CD14-positive monocyte (primary cell): ENCODE measurements at places on chromosomes 11 and 22.
A peak's percentile ranks its signal among the peaks of the same experiment; 100 is the strongest.

DNA sequence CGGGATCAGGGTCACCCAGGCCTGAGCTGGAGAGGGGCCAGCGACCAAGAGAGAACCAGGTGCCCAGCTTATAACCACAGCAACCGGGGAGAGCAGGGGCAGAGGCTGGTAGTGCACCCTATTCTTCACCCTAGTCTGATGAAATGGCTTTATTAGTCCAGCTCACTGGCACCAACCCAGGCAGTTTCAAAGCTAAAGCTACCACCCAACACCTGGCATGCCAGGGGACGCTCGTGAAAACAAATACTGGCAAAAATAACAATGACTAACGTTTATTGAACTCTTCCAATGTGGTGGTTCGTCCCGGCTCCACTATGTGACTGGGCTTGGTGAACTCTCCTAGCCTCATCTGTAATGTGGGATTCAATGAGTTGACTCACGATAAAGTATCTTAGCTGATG is 30.6 kb downstream of the SCGB1A1 start:
- H3K4me1 ChIP-seq: peaks cover 21% of the 10 kb centered on the region
- no peak overlapping the region for H3K4me3 ChIP-seq
- H3K27me3 ChIP-seq: no peaks in the 10 kb centered on the region
- H3K27ac ChIP-seq: no peak overlapping the region
- no peak for DNase-seq

DNA sequence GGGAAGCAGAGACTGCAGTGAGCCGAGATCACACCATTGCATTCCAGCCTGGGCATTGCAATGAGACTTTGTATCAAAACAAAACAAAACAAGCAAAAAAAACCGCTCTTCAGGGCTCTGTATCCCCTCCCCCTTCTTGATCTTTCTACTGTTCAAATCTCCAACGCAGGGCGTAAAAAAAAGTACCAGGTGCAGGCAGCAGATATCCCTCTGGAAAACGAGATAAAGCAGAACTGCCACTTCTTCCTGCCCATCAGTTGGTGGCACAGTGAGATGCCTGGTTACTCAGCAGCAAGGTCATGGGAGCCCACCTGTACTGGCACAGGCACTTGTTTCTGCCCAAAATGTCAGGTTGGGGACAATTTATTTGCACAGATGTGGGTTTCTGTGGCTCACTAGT is 11.2 kb downstream of the CCS start:
- H3K27me3 ChIP-seq: no peaks in the 10 kb centered on the region
- no peak for DNase-seq
- peaks cover 45% of the 10 kb centered on the region for H3K36me3 ChIP-seq
- no peak overlapping the region for H3K27ac ChIP-seq

DNA sequence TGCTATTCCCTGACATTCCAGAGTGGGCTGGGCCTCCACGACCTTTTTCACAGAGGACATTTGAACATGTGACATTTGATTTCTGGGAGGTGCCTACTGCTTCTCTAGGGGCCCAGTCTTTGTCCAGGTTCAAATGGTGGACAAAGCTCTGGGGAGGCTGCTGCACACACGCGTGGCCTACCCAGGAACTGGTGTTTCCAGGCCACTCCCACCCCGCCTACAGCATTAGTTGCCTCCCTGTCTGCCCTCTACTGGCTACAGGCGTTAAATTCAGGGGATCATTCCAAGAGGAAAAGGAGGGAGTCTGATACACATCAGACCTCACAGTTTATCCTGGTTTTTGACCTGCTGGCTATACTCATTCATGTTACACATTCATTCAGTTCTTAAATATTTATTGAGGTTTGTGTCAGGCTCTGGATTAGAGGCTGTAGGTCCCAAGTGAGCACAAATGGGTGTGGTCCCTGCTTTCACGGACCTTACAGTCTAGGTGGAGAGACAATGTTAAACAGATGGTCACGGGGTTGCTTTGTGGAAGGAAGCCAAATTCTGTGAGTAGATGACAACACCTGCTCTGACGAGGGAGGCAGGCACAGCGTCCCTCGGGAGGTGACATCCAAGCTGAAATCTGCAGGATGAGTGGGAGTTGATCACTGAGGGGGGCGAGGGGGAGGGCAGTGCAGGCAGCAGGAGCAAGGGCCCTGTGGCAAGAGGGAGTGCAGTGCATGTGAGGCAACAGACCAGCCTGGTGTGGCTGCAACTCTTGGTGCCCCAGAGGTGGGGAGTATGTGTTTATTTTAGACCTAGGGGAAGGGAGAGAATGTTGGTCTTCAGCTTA is 11.8 kb downstream of the TUB start:
- no peaks in the 10 kb centered on the region for H3K27me3 ChIP-seq
- H3K36me3 ChIP-seq: no peaks in the 10 kb centered on the region
- H3K4me3 ChIP-seq: no peak overlapping the region
- H3K27ac ChIP-seq: no peak overlapping the region
- no peak for DNase-seq

GRCh38 chr22:26573026-26573662 is 16.8 kb downstream of the TPST2 start:
- H3K4me3 ChIP-seq: peak overlapping the region; percentile 49
- peak; percentile 85 for DNase-seq
- H3K36me3 ChIP-seq: no peaks in the 10 kb centered on the region

DNA sequence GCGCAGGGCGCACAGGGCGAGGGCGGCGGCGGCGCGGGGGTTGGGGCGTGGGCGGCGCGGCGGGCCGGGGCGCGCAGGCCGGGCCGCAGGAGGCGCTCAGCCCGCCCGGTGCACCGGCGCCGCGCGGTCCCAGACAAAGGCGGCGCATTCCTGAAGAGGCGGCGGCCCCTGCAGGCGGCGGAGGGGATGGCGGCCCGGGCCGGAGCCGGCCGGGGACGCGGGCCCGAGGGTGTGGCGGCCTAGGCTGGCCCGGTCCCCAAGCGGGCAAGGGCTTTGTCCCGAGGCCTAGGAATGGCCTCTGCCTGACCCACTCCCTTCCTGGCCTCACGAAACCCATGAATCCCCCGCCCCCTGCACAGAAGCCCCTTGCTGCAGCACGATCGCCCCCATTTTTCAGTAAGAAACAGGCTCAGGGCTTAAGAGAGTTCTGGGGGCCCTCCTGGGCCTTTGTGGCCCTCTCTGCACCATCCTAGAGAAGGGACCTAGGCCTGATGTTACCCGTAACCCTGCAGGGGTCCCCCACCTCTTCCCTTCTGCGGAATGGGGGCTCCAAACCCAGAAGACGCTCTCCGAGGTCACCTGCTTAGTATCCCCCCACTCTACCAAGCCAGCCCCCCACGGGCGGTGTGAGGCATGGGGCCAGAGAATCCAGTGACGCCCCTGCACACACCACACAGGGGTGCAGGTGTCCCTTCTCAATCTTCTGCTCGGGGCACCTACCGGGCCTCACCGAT is at the start of gene RTN4R:
RTN4R (minus strand) TSS at position 40 of the 734 bp plus-strand sequence. CDS start 226 bp downstream, outside the sequence.
- H3K4me1 ChIP-seq: peaks cover 8% of the 10 kb centered on the region
- peak within 1 kb of the TSS; percentile 40 for H3K4me3 ChIP-seq
- H3K27ac ChIP-seq: no peak within 1 kb of the TSS
- H3K36me3 ChIP-seq: no peaks in the 10 kb centered on the region

- H3K4me1 ChIP-seq: no peaks in the 10 kb centered on the region
- no peak overlapping the region for H3K4me3 ChIP-seq
- H3K36me3 ChIP-seq: no peaks in the 10 kb centered on the region
- no peaks in the 10 kb centered on the region for H3K27me3 ChIP-seq
These were observed 27.4 kb downstream of the FBLN1 start for GRCh38 chr22:45529971-45530575.

GRCh38 chr11:106400949-106401570 is 323.6 kb downstream of the AASDHPPT start:
- H3K27ac ChIP-seq: no peak overlapping the region
- no peak overlapping the region for H3K4me3 ChIP-seq
- no peaks in the 10 kb centered on the region for H3K36me3 ChIP-seq

DNA sequence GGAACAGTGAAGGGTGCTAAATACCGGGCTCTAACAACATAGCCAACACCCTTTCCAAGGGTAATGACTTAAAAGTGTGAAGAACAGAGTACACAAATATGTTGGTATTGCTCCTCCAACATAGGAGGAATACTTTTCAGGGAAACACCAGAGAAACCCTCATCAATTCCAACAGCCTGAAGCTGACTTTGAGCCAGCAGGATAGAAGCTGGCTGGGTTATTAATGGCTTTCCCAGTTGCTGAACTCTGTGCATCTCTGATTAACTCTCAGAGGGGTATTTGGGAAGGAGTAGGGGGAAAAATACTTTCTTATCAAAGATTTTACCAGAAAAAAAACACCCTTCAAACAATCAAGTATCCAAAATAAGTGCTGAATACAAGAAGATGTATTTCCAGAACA is 95.6 kb downstream of the AMBRA1 start:
- H3K27ac ChIP-seq: no peak overlapping the region
- no peaks in the 10 kb centered on the region for H3K4me1 ChIP-seq
- DNase-seq: no peak
- no peaks in the 10 kb centered on the region for H3K27me3 ChIP-seq
- peaks cover 47% of the 10 kb centered on the region for H3K36me3 ChIP-seq
- H3K4me3 ChIP-seq: no peak overlapping the region

DNA sequence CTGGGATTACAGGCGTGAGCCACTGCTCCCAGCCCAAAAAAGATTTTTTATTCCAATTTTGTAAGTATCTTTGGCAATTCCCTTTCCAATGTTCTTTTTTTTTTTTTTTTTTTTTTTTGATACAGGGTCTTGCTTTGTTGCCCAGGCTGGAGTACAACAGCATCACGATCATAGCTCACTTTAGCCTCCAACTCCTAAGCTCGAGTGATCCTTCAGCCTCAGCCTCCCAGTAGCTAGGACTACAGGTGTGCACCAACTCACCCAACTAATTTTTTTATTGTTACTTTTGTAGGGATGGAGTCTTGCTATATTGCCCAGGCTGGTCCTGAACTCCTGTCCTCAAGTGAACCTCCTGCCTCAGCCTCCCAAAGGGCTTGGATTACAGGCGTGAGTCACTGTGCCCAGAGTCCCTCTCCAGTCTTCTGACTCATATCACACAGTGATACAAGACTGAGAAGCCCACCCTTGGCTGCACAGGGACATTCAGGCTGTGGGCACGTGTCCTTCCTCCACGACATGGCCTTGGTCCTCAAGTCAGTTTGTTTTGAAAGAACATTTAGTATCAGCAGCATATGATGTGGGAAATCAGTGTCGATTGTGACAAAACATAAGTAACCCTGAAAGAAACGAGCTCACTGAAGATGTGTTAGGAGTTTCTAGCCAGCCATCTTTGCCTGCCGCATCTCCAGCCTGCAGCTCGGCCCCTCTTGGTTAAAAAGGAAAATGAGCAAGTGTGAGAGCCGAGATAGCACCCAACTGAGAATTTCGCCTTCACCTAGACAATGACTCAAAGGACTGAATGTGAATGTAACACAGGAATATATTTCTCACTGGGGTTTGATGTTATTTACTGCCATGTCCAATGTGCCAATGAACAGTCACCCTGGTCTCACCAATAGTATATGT is 175.5 kb downstream of the MN1 start:
- H3K4me3 ChIP-seq: no peak overlapping the region
- no peak overlapping the region for H3K27ac ChIP-seq
- no peak for DNase-seq
- no peaks in the 10 kb centered on the region for H3K36me3 ChIP-seq
- no peaks in the 10 kb centered on the region for H3K4me1 ChIP-seq

GRCh38 chr22:19723232-19723982 is at the start of gene GP1BB:
TSS of gene GP1BB (plus strand) at chr22:19723539. CDS start at chr22:19723570, 31 bp downstream.
- no peak within 1 kb of the TSS for H3K4me3 ChIP-seq
- no peaks in the 10 kb centered on the region for H3K36me3 ChIP-seq
- DNase-seq: no peak
- peaks cover 65% of the 10 kb centered on the region for H3K27me3 ChIP-seq
- peaks cover 28% of the 10 kb centered on the region for H3K4me1 ChIP-seq

GRCh38 chr22:36236388-36237319 is 2.7 kb downstream of the APOL2 start:
- DNase-seq: no peak
- H3K27ac ChIP-seq: no peak overlapping the region
- H3K4me1 ChIP-seq: peaks cover 20% of the 10 kb centered on the region
- H3K4me3 ChIP-seq: no peak overlapping the region

DNA sequence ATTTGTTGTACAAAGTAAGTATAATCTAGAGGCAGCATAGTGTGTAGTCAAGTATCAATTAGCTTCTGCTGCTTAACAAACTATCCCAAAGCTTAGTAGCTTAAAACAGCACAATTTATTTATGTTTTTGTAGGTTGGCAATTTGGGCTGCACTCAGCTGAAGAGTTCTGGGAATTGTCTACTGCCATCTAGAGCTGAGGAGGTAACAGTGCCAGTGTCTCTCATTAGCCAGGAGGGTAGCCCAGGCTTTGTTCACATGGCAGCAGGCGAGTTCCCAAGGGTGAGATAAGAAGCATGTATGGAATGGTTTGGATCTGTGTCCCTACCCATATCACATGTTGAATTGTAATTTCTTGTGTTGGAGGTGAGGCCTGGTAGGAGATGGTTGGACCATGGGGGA is 45.8 kb upstream of the SLN start:
- H3K27ac ChIP-seq: no peak overlapping the region
- no peak overlapping the region for H3K4me3 ChIP-seq
- no peaks in the 10 kb centered on the region for H3K27me3 ChIP-seq
- H3K4me1 ChIP-seq: no peaks in the 10 kb centered on the region
- DNase-seq: no peak

DNA sequence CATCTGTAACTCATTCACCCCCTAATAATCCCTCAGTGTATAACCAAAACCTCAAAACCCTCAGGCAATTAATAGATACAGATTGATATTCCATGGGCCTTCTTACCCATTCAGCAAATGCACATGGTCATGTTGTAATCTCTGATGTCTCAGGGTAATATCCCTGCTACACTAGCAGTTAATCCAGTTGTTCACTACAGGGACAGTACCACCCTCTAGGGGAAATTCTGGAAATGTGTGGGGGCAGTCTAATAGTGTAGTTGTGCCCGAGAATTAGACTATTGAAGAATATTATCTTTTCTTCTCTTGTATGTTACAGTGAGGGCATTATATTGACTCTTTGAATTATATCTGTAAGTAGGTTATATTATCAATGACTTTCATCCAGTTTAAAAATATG is 175.4 kb downstream of the CWF19L2 start:
- no peaks in the 10 kb centered on the region for H3K4me1 ChIP-seq
- H3K4me3 ChIP-seq: no peak overlapping the region
- no peak overlapping the region for H3K27ac ChIP-seq

DNA sequence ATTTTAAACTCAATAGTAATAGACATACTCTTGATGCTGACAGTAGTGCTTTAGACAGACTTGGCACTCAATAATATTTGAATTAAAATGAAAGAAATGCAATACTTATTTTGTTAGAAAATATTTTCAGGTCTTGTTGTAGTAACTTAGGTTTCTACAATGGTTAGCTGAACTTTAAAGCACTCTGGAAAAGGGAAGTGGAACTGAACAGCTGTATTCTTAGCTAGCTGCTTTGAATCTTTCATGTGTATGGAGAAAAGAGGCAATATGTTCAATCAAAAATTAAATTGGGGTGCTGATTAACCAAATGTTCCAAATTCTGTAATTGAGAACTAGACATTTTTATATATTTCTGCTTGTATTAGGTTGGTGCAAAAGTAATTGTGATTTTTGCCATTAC is 517.9 kb upstream of the RAG2 start:
- H3K4me3 ChIP-seq: no peak overlapping the region
- no peaks in the 10 kb centered on the region for H3K36me3 ChIP-seq
- no peaks in the 10 kb centered on the region for H3K4me1 ChIP-seq
- no peaks in the 10 kb centered on the region for H3K27me3 ChIP-seq
